ENCODE measurements at places on chromosomes 11 and 22.

DNA sequence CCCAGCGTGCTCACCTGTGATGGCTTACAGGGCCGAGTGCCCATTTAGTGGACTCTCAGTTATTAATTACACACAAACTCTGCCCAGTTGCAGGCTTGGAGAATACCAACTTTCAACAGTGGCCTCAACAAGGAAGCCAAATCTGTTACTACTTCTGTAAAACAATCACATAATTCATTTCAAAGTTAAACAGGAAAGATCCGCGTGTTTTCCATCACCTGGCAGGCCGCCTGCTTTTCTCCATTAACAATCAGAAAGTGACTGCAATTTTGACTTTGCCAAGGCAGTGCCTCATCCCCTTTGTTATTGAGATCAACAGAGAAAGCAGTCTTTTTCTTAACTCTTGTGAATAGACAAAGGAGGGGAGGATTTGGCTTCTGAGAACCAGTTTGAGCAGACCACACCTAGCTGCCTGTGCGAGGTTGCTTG lies 77.7 kb downstream of the BARX2 start:
- DNase-seq = no peak

DNA sequence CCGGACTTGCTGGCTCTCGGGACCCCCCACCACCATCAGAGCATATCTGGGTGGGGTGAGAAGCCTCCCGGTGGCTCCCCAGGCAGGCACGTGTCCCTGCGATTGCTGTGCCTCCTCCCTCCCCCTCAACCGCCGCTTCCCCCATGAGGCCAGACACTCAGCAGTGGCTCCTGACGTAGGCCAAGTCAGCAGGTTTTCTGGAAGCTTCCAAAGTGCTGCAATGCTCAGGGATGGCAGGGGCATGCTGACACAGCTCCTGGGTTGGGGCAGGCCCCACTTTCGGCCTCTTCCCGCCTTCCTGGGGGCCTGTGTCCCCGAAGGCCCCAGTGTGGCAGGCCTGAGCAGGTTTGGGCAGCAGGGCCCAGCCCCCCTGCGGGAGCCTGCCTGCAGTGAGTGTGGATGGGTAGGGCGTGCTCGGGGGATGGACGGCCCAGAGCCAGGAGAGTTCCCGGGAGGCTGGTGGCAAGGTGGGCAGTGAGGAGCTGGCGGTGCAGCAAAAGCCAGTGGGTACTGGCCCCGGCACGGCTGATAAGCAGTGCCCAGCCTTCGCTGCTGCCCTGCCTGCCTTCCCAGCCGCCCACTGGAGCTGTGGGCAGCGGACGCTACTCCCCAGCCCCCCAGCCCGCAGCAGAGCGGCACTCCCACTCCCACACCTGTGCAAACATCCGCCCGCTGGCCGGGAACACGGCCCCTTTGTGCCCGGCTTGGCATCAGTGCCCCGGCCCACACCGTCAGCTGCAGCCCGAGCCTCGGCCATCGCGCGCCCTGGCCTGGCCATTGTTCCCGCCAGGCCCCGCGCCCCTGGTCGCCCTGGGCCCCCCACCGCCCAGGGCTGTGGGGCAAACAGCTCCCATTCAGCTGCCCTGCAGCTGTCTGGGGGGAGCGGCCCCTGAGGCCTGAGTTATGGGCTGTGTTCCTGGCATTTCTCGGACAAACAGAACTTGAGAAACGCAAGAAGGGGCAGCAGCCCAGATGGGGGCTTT lies 125.0 kb downstream of the KCNQ1OT1 start:
- DNase-seq = peak; percentile 65

GRCh38 chr11:16881074-16881709 lies 133.0 kb downstream of the PLEKHA7 start:
- DNase-seq = no peak

DNA sequence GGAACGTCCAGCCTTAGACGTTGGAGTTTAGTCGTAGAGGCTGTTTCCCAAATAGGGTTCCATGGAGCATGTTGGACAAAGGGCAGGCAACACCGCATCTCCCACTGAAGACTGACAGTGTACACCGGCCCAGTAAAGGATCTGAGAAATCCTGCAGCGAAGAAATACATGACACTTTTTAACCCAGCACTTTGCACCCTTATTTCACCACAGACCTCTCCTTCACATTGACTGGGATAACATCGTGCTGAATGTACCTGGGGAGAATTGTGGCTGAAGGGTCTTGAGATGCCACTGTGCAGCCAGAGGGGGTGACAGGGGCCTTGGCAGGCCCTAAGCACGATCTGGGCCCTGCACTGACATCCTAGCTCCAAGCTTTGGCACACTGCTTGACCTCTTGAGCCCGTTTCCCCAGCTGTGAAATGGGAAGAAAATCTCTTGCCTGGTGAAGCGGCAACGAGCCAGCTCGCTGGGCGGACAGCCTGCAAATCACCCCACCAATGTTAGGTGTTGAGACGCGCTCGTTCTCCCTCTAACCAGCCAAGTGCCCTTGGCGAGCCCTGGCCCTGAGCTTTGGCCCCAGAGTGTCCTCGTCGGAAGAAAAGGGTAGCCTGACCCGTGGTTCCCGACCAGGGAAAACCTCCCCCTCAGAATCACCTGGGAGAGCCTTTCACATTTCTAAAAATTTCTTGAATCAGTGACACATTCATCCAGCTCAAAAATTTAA lies 13.4 kb downstream of the CD5 start:
- no peak for DNase-seq

DNA sequence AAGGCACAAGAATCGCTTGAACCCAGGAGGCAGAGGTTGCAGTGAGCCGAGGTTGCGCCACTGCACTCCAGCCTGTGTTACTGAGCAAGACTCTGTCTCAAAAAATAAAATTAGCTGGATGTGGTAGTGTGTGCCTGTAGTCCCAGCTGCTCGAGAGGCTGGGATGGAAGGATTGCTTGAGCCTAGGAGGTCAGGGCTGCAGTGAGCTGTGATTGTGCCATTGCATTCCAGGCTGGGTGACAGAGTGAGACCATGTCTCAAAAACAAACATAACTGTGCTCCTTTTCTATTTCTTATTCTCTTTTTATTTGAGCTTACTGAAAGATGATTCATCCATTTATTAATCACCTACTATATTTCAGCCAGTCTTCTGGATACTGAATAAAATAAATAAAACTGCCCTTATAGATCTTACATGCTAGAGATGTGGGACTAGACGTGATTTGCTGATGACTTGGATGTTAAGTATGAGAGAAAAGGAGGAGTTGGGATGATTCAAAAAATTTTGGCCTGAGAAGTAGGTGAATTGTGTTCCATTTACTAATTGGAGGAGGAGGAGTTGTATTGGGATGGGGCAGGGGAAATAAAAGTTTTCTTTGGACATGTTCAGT lies 18.0 kb downstream of the PAAF1 start:
- no peak for DNase-seq

- DNase-seq = no peak
Observed at GRCh38 chr22:44719586-44720368, 17.8 kb downstream of the PRR5 start.

GRCh38 chr22:23070418-23071229 lies at the start of gene GNAZ:
Gene GNAZ (plus strand): TSS chr22:23070519. CDS start chr22:23095696, 25,177 bp downstream.
- DNase-seq = peak; percentile 53

DNA sequence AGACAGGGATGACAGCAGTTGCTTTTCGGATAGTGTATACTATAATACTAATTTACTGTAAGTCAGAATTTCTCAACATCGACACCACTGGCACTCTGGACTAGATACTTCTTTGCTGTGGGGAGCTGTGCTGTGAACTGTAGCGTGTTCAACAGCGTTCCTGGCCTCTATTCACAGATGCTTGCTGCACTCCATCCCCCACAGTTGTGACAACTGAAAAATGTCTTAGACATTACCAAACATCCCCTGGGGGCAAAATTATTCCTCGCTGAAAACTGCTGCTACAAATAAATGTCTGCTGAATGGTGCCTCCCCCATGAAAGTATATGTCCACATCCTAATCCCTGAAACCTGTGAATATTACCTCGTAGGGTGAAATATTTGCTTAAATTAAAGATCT lies 7.5 kb upstream of the SLC15A3 start:
- no peak for DNase-seq

GRCh38 chr11:2621894-2622293 lies 77.9 kb downstream of the KCNQ1OT1 start:
- DNase-seq = no peak

DNA sequence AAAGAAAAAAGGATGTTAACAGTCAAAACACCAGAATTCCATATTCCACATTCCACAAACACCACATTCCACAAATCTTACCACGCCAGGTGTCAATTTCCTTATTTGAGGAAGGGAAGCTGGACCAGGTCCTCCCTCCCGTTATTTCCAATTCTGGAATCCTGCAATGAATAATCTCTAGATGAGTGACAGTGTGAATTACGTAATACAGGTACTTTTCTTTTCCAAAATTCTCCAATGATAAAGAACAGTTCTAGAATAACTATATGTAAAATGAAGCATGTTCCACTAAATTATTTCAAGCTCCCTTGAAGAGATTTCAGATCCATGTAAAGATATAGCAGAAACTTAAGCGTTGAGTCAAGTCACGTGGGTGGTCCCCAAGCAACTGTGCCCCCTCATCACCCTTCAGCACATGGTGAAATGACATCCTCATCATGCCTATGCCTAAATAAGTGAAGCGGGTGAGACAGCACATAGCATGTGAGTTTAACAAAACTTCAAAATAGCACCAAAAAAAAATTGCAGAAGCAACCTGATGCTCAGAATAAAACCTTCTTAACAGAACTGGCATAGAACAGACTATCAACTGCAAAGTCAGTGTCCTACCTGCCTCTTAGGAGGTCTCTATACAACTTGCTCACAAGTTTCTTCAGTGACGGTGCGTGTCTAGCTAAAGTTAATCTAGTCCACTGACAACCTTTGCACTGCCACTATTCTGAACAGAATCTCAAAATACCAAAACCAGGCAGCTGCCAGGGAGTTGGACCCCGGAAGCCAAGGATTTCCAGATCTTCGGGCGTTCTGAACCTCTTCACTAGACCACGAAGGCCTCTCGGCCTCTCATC lies 876 bp downstream of the NFRKB start:
- DNase-seq = no peak

- DNase-seq = no peak
Observed at GRCh38 chr22:27433099-27433498, 368.5 kb downstream of the MN1 start.

DNA sequence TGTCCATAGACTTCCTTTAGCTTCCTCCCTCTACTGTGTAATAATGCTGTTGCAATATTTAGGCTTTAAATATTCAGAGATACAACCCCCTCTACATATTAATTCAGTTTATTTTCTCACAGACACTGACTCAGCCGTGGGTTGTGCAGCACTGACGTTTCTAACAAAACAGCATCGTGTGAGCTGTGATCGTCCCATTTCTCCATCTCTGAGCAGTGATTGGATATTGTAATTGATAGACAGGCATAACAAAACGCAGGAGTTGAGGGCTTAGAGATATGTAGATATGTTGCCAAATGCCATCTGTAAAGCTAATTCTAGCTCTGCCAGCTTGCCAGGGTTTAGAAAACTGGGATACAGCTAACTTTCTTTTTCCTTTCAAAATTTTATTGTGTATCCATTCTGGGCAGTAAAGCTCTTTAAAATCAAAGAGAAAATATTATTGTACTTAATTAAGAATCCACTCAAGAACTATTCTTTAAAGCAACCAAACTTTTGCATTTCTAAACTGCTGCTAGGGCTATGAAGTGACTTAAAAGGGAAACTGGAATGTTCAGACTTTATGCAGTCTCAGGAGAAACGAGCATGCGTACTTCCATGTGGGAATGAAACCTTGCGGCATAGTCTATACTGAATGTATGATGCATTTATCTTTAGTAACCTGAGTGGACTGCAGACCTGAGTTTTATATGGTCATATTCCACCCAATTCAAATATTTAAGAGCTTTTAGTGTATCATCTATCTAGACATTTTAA lies 22.7 kb downstream of the BTBD10 start:
- DNase-seq = no peak

- DNase-seq = no peak
Observed at GRCh38 chr11:59614277-59615119, 1.1 kb downstream of the OSBP start.

DNA sequence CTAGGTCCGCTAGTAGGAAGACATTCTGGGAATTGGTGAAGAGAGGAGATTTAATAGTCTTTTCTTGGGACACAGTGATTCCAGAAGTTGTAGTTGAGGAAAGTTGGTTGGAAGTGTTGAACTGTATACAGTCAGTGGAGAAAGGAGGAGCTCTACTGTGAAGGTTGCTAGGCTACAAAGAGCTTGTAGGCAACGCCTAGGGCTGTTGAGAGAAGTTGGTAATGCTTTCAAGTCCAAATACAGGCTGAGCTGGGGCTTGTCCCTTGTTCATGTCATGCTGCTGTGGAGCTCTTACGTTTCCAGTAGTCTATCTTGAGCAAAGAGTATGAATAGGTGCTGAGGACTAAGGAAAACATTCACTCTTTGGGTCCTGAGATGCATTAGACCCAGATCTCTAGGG lies 1.1 kb downstream of the TBCEL start:
- no peak for DNase-seq

DNA sequence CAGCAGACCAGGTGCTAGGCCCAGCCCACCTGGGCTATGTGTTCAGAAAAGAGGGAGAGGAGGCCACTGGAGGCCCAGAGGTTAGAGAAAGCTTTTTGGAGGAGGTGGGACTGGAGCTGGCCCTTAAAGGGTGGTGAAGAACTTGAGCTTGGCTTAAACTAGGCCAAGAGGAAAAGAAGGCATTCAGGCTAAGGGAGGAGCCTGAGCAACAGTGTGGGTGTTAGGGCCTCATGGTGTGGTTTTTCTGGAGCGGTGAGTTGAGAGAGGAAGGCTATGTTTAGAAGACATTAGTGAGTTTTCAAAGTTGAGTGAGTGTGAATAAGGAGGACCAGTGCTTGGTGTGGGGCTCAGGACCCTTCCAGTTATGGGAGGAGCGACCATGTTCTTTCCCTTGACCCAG lies 6.2 kb downstream of the TAF6L start:
- no peak for DNase-seq

DNA sequence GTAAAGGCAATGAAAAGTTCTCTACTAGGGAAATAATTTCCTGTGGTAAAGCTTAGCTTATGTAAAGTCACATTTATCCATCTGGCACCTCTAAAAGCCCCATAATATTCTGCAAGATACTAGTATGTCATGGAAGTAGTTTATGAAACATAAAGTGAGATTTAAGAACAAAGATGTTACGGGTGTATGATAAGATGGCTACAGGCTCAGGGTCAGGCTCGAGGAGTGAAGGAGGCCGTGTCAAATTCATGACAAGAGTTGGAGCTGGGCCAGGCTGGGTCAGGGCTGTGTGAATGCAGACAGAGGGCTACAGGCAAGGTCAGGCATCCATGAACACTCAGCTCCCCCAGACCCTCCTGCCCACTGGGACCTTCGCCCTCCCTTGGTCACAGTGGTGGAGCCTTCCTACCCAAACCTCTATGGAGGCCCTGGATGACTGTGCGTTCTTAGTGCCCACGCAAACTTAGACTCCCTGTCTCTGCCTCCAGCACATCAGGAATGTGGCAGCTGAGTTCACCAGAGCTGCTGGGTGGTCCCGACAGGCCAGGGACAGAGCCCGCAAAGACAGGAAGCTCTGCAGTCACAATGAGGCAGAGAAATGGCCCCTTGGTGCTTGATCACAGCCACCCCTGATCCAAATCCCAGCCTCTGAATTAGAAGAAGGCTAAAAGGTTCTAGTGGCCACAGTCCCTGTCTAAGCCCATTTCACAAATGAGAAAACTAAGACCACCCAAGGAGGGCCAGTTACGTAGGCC lies 14.8 kb downstream of the IGLL5 start:
- DNase-seq = no peak

- DNase-seq = peak; percentile 2
Observed at GRCh38 chr22:25970374-25970911, 198.8 kb upstream of the SEZ6L start.

Data from right kidney (tissue), 9 donors.